ENCODE measurements at places on chromosomes 1 and 21.

DNA sequence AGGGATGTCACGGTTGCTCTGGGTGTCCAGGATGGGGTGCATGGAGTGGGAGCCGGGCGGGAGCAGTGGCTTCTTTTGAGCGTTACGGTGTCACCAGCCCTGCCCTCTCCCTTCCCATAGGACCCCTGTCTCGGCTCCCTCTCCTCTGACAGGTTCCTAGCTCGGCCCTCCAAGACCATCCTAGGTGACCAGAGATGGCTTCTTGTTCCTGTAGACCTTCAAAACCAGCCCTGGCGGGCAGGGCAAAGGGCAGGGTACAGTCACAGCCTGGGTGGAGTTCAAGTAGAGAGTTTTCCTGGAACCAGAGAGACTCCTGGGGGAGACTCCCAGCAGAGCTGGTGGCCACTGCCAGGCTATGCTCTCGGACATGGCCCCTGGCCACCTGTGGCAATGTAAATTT is 345.6 kb upstream of the AJAP1 start:
- no peak for DNase-seq

- no peak for DNase-seq
Measured at GRCh38 chr1:226725897-226726267, 13.2 kb downstream of the ITPKB start.

DNA sequence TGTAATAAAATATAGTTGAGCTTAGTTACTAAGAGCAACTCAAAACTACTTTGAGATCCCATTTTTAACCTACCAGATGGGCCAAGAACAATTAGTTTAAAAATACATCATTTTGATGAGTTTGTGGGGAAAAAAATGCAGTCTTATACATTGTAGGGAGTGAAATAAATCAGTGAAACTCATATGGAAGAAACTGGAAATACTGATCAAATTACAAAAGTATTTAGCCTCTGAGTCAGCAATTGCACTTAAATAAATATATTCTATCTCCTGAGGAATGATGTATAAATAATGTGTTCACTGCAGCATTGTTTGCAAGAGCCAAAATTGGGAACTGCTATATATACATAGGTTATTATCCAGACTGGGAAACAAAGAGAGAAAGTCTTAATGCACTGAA is 4.6 kb upstream of the SMCP start:
- no peak for DNase-seq

DNA sequence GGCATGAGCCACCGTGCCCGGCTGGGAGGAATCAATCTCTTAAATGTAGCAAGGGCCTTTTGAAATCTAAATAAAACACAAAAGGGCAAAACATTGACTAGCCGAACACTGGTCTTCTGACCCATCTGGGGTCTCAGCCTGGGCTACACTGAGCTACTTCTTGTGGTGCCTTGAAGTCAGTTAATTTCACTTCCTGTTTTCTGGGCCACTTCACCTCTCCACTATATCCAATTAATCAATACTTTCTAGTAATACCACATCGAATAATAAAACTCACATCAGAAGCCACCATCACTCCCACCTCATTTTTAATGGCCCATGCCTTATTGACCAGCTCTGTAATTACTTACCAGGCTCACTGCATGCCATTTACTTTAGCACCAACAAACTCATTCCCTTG is 138.0 kb upstream of the SAMSN1 start:
- no peak for DNase-seq

- no peak for DNase-seq
Measured at GRCh38 chr1:91660708-91661107, 160.1 kb downstream of the CDC7 start.

- no peak for DNase-seq
Measured at GRCh38 chr1:192453360-192453992, 122.1 kb upstream of the RGS1 start.

DNA sequence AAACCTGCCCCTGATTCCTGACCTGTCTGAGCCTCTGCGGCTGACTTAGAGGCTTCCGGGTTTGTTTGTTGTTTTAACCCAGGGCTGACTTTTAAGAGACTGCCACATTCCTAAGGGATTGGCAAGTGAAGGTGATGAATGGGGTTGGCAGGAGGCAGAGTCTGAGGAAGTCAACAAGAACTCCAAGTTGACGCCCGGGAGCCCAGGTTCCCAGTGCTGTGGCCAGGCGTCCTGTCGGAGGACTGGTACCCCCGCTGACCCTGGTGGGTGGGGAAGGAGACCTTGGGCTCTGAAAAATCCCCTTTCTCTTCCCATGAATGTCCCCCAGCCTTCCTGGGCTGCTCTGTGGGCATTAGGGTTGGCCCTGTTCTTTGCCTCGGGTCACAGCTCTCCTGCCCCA is 19.7 kb upstream of the EPS8L3 start:
- no peak for DNase-seq

- no peak for DNase-seq
Measured at GRCh38 chr1:112849425-112850033, 106.5 kb downstream of the SLC16A1 start.

DNA sequence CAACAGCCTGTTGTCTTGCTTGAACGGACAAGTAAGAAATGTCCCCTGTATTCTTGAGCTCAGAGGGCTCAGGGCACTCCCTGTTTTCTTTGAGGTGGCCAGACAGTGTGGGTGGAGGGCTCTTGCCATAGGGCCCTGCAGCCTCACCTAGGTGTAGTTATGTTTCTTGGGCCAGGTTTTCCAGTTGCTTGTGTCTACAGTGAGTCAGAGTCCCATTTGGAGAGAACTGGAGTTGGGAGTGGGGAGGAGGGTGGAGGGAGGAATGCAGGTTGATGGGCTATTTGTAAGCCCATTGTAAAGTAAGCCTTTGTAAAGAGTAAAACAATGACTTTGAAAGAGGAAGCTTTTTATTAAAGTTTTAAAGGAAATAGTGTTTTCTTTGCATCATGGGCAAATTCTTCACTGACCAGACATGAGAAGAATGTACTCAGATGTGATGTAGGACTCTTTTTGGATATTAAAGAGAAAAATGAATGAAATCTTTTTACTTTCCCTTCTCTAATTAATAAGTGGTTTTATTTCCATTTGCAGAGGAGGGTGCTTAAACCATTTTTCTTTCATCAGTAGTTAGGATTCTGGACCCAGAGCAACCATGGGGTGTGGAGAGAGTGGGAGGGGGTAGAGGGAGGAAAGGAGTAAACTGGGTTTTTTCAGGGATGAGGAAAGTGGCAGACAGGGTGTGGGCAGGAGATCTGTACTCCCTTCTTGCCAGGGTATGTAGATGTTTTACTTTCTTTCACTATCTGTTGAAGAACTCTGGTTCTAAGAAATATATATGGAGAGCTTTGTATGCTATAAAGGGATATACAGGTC is 45.1 kb upstream of the MACF1 start:
- no peak for DNase-seq

DNA sequence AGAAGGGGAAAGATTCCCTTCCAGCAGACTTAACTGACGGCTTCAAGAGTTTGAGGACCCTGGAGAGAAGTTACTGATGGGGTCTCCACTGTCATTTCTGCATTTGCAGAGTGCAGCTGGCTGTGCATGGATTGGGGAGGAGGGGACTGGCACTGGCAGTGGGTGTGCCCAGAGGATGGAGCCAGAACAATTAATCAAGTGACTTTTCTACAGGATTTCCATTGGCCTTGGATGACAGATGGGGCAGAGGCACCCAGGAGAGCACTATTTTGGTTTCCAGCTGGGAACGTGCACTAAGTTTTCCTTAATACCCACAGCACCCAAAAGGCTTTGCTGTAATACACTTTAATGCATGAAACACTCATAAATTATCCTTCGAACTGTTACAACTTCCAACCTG is 1.3 kb downstream of the NGF start:
- DNase-seq: no peak

DNA sequence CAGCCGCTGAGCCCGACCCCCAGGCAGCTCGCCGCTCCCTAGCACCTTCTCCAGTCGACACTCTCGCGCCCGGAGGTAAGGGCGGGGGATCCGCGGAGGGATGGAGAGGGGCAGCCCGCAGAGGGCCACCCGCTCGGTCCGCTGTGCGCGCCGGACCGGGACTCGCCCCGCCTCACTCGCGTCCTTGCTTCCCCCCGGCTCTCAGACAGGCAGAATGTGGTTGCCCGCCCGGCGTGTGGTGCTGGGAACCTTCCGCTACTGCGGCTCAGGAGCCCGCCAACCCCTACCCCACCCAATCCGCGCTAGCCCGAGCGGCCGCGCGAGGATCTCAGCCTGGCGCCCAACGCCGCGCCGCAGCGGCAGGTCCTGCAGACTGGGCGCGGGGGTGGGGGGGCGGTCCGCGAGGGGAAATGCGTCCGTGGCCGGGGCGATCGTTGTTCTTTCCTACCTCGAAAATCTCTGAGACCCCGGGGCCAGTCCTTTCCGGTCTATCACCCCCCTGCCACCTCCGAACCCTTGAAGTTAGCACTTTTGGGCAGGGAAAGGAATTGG is 404 bp downstream of the LRRC8C start:
- DNase-seq: no peak

DNA sequence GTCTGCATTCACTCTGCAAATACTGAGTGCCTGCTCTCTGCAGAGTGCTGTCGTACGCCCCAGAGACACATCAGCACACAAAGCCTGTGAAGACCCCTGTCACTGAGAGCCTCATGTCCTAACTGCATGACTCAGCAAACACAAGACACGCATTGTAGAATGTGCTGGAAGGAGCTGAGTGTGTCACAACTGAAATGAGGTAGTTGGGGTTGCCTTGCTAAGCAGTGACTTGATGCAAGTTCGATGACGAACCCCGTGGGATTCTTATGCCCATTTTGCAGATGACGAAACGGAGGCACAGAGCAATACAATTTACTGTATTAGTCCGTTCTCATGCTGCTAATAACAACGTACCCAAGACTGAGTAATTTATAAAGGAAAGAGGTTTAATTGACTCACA is 65.1 kb downstream of the RIPK4 start:
- DNase-seq: no peak

DNA sequence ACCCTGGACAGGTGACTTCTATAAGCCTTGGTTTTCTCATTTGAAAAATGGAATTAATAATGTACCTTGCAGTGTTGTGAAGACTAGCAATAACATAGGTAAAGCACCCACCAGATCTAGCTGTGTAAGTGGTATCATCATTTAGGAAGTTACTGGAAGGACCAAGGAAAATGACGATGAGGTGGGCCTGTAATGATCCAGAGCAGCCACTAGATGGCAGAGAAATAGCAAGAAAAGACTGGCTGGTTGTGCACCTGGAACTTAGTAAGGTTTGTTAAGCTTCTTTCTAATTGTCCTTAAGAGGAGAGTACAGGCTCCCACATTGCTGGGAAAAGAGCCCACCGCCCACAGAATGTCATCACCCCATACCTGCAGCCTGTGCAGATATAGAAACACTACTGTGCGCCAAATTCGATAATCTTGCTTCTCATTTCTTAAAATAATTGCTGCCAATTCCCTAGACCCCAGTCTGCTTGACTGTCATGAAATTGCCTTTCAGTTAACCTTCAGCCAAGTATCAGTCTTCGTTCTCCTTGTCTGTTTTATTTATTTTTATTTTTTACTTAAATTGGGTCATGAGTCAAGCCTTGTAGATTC is 37.2 kb downstream of the WNT4 start:
- peak; percentile 25 for DNase-seq

DNA sequence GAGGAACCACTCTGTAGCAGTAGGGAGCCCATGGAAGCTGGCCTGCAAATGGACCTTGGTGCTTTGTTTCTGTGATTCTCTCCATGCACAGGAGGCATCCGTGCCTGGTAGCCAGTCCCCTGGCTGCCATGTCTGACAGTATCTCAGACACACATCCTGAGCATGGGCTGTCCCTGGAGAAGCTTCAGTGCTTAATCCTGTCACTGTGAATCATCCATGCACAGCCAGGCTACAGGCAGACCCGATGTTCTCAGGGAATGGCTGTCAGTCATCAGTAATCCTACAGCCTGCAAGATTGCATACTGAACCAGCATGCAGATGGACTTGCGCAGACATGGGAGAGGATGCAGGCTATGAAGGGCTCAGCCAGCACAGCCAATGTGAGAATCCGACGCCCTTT is 606.3 kb upstream of the PLXNA2 start:
- DNase-seq: no peak

GRCh38 chr1:2314273-2314802 is 77.0 kb downstream of the MORN1 start:
- no peak for DNase-seq

DNA sequence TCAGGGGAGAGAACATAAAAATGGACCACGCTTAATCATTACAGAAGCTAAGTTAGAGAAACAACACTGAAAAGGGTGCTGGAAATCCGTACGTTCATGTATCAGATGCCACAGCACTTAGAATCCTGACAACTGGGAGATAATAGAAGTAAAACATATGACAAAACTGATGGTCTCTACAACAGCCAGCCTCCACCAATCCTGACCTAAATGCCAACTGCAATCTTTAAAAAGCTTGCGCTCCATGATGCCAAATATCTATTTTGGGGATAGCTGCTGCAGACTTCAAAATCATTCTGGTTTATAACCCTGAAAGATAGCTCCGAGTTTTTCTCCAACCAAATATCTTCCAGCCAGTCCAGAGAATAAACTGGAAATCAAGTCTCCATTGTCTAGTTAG is 178.3 kb downstream of the RERE start:
- no peak for DNase-seq

DNA sequence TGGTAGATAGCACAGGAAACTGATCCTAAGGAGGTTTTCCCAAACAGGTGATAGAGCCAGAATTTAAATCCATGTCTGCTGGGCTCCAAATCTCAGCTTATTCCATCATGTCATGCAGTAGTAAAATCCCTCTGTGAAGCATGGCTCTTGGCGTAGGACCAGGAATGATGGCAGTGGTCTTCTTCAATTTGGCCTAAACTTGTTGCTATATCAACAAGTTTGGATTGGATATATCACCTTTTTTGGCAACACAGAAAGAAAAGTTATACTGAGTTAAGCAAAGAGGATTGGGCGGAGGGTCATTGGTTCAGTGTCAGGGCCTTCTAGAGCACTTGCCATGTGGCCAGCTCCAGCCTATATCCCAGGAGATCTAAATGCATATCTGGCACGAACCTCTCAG is 52.2 kb downstream of the FGGY start:
- DNase-seq: no peak

DNA sequence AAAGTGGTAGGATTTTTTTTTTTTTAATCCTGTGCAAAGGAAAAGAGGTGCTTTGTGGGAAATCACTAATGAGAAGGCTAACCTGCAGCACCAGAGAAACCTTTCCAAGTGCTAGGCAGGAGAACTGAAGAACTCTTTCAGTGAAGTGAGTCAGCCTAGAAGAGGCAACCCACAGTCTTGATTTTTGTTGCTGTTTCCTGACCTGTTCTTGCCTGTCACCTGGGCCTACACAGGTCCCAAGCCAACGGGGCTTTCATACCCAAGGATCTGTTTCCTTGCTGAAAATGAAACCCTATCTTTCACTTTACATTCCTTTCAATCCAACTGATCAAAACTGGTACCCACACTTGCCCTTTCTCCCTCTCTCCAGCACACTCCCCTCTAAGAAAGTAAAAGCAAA is 7.1 kb upstream of the IKBKE start:
- DNase-seq: no peak

Data from NCI-H1436 treated with DMSO at 0.1 percent for 48 hours (cell line).